ENCODE measurements at places on chromosomes 3 and 15.

GRCh38 chr15:94266789-94267188 is 35.4 kb downstream of the MCTP2 start:
- H3K4me1 ChIP-seq = no peaks in the 10 kb centered on the region
- DNase-seq = no peak
- H3K27ac ChIP-seq = no peak overlapping the region
- H3K27me3 ChIP-seq = no peaks in the 10 kb centered on the region
- no peak overlapping the region for H3K4me3 ChIP-seq
- no peaks in the 10 kb centered on the region for H3K36me3 ChIP-seq

- peaks cover 24% of the 10 kb centered on the region for H3K36me3 ChIP-seq
- no peak overlapping the region for H3K27ac ChIP-seq
- peaks cover 13% of the 10 kb centered on the region for H3K4me1 ChIP-seq
These were observed 26.2 kb upstream of the SPTBN5 start for GRCh38 chr15:41919954-41920538.

- no peaks in the 10 kb centered on the region for H3K27me3 ChIP-seq
- H3K36me3 ChIP-seq = peaks cover 9% of the 10 kb centered on the region
- no peak overlapping the region for H3K27ac ChIP-seq
- no peak for DNase-seq
These were observed 144.2 kb downstream of the GHSR start for GRCh38 chr3:172303941-172304558.

- H3K36me3 ChIP-seq = no peaks in the 10 kb centered on the region
- DNase-seq = no peak
- no peak overlapping the region for H3K4me3 ChIP-seq
- no peak overlapping the region for H3K27ac ChIP-seq
- H3K4me1 ChIP-seq = no peaks in the 10 kb centered on the region
- H3K27me3 ChIP-seq = peaks cover 1% of the 10 kb centered on the region
These were observed 48.9 kb downstream of the GRK7 start for GRCh38 chr3:141812084-141812483.

DNA sequence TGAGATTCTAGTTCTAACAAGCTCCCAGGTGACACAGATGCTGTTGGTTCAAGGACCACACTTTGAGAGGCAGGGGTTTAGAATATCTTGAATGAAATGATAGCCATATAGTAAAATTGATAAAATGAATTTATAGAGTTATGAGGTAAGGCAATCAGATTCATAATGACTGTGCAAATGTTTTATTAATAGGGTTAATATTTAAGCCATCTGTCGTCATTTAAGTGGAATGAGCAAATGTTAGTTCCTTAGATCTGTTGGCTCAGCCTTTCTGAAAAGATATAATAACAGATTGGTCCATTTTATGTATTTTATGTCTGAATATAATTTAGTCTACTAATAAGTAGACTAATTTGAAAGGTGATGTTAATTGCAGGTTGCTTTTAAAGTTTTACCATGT is 12.9 kb downstream of the REC114 start:
- no peak overlapping the region for H3K27ac ChIP-seq
- H3K4me1 ChIP-seq = no peaks in the 10 kb centered on the region
- no peaks in the 10 kb centered on the region for H3K36me3 ChIP-seq
- H3K4me3 ChIP-seq = no peak overlapping the region
- no peaks in the 10 kb centered on the region for H3K27me3 ChIP-seq

DNA sequence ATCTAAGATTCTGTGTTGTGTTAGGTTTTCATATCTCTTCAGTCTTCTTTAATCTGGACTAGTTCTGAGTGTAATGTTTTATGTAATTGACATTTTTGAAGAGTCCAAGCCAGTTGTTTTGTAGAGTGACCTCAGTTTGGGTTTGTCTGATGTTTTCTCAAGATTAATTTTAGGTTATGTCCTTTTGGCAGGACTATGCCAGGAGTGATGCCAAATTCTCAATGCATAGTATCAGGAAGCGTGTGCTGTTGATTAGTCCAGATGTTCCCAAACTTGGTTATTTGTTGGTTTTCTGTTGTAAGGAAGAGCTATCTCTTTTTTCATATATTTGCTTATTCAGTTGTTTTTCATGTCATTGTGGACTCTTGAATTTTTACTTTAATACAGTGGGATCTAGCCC is 32.6 kb downstream of the NMD3 start:
- no peak overlapping the region for H3K4me3 ChIP-seq
- DNase-seq = no peak
- no peak overlapping the region for H3K27ac ChIP-seq
- peaks cover 14% of the 10 kb centered on the region for H3K36me3 ChIP-seq

- H3K36me3 ChIP-seq = no peaks in the 10 kb centered on the region
- H3K27ac ChIP-seq = no peak overlapping the region
These were observed 58.3 kb downstream of the RAB11A start for GRCh38 chr15:65927545-65927944.

GRCh38 chr3:119631516-119631915 is 28.9 kb downstream of the POPDC2 start:
- H3K27me3 ChIP-seq = no peaks in the 10 kb centered on the region
- no peaks in the 10 kb centered on the region for H3K36me3 ChIP-seq
- H3K27ac ChIP-seq = no peak overlapping the region
- H3K4me3 ChIP-seq = no peak overlapping the region

All from GM12878 (cell line).